Astrocyte of the cerebellum (primary cell): ENCODE measurements at places on chromosomes 4 and X.

GRCh38 chrX:107684956-107685385 is 56.7 kb downstream of the PRPS1 start:
- no peak for DNase-seq

GRCh38 chr4:147543034-147543433 is 62.1 kb downstream of the EDNRA start:
- DNase-seq: no peak

DNA sequence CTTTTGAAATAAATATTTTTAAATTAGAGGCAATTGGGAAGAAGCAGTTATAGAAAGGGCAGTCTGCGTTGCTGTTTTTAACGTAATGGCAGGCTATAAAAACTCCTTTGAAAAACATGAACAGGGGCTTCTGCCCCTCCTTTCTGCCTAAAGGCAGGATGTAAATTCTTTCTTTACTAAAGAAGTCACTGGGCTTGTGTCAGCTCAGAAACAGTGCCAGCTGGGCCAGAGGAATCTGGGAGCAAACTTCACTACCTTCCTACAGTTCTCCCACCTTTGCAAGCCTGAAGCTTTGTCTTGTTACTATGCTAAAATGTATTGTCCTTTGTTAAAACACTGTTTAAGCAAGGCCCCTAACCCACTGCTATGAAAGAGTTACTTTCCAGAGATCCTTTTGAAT is 1664.8 kb downstream of the RPA4 start:
- DNase-seq: no peak

DNA sequence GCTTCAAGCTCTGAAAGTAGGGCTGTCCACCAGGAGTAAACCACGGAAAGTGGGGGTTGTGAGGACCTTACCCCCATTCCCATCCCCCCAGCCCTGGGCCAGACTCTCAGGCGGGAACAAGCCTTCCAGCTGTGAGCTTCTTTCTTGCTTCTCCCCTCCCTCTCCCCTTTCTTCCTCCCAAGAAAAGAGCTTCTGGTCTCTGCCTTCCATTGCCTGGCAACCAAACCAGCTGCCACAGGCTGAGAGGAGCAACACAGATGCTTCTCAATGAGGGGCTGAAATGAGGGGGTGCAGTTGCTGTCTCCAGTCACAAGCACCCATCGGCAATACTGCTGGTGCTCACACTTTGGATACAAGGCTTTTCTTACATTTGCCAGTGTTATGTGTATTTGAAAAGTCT is 72.5 kb downstream of the SLC16A2 start:
- DNase-seq: no peak

- no peak for DNase-seq
Observed at GRCh38 chr4:36348403-36348938, 67.1 kb downstream of the DTHD1 start.

- DNase-seq: no peak
Observed at GRCh38 chr4:8779490-8779932, 92.1 kb downstream of the HMX1 start.

DNA sequence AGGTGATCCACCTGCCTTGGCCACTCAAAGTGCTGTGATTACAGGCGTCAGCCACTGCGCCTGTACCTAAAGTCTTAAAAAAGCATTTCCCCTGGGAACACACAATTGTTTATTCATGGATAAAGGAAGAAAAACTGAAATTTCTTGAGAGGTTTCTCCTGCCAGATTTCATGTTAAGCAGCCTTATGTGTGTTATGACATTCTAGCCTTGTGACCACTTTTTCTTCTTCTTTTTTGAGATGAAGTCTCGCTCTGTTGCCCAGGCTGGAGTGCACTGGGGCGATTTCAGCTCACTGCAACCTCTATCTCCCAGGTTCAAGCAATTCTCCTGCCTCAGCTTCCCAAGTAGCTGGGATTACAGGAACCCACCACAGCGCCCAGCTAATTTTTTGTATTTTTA is 57.8 kb upstream of the PLAC8 start:
- DNase-seq: no peak

DNA sequence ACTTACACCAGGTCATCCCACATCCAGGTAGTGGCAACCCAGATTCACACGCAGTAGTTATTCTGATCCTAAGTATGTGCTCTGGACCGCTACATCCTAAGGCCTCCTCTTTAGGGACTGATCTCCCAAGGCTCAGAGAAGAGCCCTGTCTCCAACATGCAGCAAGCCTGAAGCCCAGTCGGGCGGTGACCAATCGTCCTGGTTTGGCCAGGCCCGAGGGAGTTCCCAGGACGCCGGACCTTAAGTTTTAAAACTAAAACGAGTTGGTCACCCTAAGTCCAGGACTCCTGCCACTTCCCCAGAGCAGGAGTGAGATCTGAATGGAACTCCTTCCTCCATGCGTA is 385 bp downstream of the LYAR start:
- no peak for DNase-seq
